ENCODE measurements at places on chromosomes 16 and 17.

- no peak for DNase-seq
These were observed 2.6 kb upstream of the OMG start for GRCh38 chr17:31299624-31300023.

- no peak for DNase-seq
These were observed 5.0 kb downstream of the ARHGEF15 start for GRCh38 chr17:8314797-8315763.

GRCh38 chr17:17628388-17629008 is 37.0 kb upstream of the PEMT start:
- DNase-seq: no peak

DNA sequence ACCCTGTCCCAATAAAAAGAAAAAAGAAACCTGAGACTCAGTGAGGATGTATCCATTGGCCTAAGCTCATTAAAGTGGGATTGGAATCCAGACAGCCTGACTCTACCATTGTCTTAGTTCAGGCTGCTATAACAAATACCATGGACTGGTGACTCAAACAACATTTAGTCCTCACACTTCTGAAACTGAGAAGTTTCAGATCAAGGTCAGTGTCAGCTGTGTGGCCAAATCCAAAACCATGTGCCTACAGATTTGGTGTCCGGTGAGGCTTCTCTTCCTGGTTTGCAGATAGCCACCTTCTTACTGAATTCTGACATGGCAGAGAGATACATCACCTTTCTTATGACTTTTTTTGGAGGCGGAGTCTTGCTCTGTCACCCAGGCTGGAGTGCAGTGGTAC is 53.3 kb upstream of the KDM8 start:
- DNase-seq: no peak

DNA sequence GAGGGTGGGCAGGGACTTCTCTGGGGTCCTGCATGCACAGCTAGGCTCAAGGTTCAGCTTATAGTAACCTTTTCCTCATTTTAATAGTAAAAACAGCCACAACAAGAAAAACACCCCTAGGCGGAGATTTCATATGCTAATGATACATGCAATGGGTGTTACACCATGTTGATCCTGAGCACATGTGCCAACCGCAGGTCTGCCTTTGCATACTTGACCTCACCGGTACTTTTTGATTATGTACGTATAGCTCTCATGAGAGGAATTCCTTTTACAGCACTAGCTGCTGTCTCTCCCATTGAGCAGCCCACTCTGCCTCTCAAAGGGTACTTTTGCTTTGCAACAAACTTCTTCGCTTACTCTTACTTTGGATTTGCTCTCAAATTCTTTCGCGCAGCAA is 1.9 kb downstream of the KRTAP4-8 start:
- DNase-seq: no peak

- DNase-seq: no peak
These were observed 7.7 kb upstream of the C16orf78 start for GRCh38 chr16:49365711-49366509.

DNA sequence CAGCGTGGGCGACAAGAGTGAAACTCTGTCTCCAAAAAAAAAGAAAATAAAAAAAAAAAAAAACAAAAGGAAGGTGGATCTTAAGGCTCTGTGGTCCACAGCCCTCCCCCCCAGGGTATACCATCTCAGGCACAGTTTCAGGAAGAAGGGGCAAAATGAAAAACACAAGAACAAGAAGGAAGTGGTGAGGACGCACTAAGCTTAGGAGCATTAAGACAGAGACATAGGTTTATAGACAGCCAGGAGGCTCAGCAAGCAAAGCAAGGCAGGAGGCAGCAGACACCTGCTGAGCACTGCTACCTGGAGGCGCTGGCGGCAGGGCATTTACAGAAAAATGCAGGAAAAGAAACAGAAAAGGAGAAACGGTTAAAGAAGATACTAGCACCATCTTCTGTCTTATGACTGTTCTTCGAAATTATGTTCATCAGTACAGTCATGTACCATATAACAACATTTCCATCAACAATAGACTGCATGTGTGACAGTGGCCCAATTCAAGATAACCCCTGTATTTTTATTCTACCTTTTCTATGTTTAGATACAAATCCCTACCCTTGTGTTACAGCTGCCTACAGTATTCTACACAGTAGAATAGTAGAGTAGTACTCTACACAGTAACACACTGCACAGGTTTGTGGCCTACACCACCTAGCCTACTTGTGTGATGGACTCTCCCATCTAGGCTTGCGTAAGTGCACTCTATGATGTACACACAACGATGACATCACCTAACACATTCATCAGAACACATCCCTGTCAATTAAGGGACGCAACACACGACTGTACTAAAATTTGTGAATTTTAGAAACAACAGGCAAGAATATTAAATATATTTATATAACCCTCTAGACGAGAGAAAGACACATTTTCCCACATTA is 62.5 kb downstream of the XPO6 start:
- DNase-seq: no peak

DNA sequence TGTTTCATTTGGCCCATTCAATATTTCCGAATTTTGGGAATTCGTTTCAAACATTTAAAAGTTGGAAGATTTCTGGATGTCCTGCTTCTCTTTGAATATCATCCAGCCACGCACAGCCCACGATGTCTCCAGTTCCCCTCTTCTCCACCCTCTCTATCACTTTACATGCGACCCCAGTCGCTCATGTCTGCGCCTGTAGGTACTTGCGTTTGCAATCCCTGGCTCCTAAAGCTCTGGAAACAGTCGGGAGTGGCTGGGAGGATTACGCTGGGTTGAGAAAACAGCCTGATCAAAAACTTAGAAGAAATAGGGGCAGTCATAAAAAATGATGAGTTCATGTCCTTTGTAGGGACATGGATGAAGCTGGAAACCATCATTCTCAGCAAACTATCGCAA is 1.5 kb upstream of the SBK1 start:
- no peak for DNase-seq

GRCh38 chr17:49588726-49589576 is 13.3 kb downstream of the NXPH3 start:
- no peak for DNase-seq

GRCh38 chr16:89899879-89900481 is 18.7 kb upstream of the MC1R start:
- DNase-seq: no peak

- no peak for DNase-seq
These were observed 6.7 kb upstream of the ALDH3A2 start for GRCh38 chr17:19641687-19642372.

DNA sequence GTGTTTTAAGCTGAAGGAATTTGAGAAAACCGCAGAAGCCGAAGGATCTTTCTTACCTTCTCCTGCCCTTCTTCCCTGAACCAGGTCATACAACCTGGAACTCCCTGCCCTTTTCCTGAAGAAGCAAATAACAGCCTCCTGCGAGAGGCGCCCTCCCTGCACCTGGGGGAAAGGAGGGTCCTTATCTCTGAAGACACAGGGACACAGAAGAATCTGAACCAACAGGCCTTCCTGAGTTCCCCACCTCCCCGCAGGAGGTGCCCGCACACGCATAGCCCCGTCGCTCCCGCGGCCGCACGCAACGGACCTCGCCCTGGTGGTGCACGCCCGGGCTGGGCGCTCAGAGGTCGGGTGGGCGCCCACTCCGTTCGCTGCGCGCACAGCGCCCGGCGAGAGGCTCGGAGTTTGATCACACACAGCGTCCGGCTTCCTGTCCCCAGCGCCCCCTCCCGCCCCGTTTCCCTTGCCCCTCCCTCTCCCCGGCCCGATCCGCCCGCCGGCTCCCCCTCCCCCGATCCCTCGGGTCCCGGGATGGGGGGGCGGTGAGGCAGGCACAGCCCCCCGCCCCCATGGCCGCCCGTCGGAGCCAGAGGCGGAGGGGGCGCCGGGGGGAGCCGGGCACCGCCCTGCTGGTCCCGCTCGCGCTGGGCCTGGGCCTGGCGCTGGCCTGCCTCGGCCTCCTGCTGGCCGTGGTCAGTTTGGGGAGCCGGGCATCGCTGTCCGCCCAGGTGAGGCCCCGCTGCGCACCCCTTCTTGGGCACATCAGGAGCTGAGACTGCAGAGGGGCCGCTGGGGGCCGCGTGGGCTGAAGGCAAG is at the start of gene TNFSF12:
Gene TNFSF12, plus strand, starts transcription at position 474 of the 816 bp plus-strand sequence. Its CDS starts 96 bp downstream, at position 570.
- peak; percentile 29 for DNase-seq

- no peak for DNase-seq
These were observed 189.8 kb downstream of the USP22 start for GRCh38 chr17:20852990-20853370.

GRCh38 chr17:40912486-40913210 is 24.8 kb downstream of the KRT23 start:
- no peak for DNase-seq

- DNase-seq: no peak
These were observed 101.4 kb downstream of the TNFRSF13B start for GRCh38 chr17:16870253-16871245.

GRCh38 chr16:25512041-25512440 is 179.7 kb upstream of the HS3ST4 start:
- no peak for DNase-seq

DNA sequence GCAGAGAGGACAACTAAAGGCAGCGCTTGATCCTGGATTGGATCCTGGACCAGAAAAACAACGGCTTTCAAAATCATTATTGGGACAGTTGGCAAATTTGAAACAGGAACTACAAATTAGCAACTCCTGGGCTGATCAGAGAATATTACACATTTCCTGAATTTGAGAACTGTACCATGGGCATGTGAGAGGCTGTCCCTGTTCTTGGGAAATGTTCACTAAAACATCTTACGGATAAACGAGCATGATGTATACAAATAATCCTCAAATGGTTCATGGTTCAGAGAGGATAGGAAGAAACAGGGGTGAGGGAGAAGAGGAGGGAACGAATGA is 2.3 kb upstream of the ITGAE start:
- no peak for DNase-seq

DNA sequence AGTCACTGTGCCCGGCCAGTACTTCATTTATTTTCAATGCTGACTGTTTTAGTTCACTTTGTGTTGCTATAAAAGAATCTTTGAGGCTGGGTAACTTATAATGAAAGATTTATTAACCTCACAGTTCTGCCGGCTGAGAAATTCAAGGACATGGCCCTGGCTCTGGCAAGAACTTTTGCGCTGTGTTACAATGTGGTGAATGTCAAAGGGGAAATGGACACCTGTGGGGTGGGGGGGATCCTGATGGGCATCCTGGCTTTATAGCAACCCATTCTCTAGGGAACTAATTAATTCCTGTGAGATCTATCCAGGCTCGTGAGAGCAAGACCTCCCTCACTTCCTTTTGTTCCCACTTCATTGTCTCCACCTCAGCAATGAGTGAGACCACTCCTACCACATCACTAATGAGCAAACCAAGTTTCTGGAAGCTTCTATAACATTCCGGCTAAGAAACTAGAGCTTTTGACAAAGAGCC is 17.1 kb upstream of the CDH3 start:
- no peak for DNase-seq

DNA sequence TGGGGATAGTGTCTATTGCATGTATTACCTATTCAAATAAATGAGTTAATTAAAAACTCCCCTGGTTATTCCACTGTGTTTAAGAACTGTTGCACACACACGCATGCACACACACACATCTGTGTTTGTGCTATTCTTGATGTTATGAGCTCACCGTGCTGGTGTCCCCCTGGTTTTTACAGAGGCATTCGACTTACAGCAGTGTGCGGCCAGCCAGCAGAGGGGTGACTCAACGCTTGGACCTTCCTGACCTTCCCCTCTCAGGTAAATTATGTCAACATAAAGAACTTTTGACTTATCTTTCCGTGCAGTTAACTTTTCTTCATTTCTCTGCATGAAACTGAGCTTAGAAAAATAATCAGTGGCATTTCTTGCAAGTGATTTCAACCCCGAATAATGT is 214.0 kb downstream of the LGALS9B start:
- no peak for DNase-seq

GRCh38 chr16:89618109-89618998 is 4.9 kb downstream of the DPEP1 start:
- no peak for DNase-seq

GRCh38 chr16:55369151-55369550 is 45.1 kb downstream of the IRX6 start:
- no peak for DNase-seq

DNA sequence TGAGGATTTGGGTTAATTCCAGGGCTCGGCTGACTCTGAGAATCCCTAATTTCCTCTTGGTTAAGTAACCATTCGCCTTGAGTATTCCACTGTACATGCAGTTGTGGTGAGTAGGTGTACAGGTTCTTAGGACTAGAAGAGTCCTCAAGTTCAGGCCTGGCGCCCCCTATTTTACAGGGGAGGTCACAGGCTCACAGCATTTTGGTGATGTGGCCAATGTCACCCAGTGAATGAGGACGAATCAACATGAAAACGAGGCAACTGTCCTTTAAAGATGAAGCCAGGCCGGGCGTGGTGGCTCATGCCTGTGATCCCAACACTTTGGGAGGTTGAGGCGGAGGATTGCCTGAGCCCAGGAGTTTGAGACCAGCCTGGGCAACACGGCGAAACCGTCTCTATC is 55.4 kb downstream of the ABCC6 start:
- DNase-seq: no peak

- DNase-seq: no peak
These were observed 7.1 kb downstream of the MYBBP1A start for GRCh38 chr17:4548061-4548461.

- DNase-seq: no peak
These were observed 220.3 kb upstream of the IRX3 start for GRCh38 chr16:54506741-54507500.

DNA sequence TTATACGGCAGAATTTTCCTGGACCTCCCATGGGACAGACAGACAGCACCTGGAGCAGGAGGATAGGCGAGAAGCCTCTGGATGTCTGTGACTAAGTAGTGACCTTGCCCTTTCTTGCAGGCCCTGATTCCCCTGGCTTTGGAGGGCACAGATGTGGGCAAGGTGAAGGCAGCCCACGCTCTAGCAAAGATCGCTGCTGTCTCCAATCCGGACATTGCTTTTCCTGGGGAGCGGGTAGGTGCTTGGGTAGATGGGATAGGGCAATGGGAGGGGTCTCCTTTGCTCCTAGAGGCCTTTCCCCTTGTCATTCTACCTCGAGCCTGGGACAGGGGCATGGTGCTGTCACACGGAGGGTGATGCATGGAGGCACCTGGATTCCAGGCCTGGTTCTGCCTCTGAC is 17.3 kb downstream of the SLC35G3 start:
- no peak for DNase-seq

GRCh38 chr17:1645207-1646171 is at the start of gene SCARF1:
Gene SCARF1 (minus strand): TSS chr17:1645732. CDS start chr17:1645697, 35 bp downstream.
- no peak for DNase-seq

- no peak for DNase-seq
These were observed 71.6 kb downstream of the NETO2 start for GRCh38 chr16:47072158-47072557.

GRCh38 chr16:78623796-78624195 is 524.3 kb downstream of the WWOX start:
- DNase-seq: no peak

- DNase-seq: no peak
These were observed 244.3 kb upstream of the CDH8 start for GRCh38 chr16:62280506-62280905.

DNA sequence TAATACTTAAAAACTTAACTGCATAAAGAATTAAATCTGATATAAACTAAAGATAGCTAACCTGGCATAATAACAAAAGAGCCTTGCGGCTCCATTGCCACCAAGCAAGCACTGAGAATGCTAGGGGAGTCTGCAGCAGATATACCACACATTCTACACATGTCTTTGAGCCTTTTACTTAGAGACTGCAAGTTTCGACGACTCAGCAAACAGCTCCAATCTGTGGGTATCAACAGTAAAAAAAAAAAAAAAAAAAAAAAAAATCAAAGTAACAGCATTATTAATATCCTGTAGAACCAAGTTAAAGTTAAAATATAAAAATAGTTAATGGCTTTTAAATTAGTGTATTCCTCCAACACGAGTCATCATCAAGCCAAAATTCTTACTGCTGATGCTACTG is 27.8 kb upstream of the INTS2 start:
- DNase-seq: no peak
